ENCODE measurements at places on chromosomes 12 and 14. TPM values are rescaled to one million over a fixed set of nuclear protein-coding genes. Genes with fewer than 3 reads are reported as not detected.

The TRHDE gene
- 0.05 TPM for total RNA-seq

The OTX2 gene
- total RNA-seq: not detected

GRCh38 chr14:58749066-58749669 is 111.4 kb downstream of the DACT1 start:
- DNase-seq: peak; percentile 95

The SOS2 gene
- 12.8 TPM for total RNA-seq

The KITLG gene
- 5.0 TPM for total RNA-seq

The SCNN1A gene
- total RNA-seq: 2.9 TPM

DNA sequence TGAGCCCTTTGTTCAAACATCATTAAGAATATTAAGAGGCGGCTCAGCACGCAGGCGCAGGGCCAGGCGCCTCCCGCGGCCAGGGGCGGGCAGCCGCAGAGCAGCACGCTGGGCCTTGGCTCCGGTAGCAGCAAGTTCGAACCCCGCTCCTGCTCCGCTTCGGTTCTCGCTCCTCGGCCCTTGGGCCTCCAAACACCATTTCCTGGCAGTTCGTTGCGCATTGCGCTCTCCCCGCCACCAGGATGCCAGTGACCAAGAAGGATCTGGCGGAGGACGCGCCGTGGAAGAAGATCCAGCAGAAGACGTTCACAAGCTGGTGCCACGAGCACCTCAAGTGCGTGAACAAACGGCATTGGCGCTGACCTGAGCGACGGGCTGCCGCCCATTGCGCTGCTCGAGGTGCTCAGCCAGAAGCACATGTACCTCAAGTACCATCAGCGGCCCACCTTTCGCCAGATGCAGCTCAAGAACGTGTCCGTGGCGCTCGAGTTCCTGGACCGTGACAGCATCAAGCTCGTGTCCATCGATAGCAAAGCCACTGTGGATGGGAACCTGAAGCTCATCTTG is 6.9 kb upstream of the ACVRL1 start:
- no peak for DNase-seq

The PLEKHG7 gene
- total RNA-seq: not detected

DNA sequence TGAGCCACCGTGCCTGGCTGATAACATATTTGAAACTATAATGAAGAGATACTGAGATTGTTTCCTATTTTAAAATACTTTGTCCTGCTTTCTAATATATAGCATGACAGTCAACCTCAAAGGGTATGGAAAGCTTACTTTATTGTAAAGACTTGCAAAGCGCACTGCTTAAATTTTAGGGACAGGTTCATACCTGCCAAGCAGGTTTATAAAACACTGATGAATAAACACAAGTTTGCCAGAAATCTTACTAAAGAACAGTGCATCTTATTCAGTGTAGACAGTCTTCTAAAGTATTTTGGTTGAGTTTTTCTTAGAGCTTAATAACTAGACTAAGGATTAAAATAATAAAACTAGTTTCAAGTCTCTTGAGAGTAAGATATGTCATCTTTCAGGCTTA is 4.8 kb downstream of the C12orf71 start:
- DNase-seq: no peak

The LRP6 gene
- 8.3 TPM for total RNA-seq

The SMCO3 gene
- not detected for total RNA-seq

The DYRK2 gene
- 17.3 TPM for total RNA-seq

DNA sequence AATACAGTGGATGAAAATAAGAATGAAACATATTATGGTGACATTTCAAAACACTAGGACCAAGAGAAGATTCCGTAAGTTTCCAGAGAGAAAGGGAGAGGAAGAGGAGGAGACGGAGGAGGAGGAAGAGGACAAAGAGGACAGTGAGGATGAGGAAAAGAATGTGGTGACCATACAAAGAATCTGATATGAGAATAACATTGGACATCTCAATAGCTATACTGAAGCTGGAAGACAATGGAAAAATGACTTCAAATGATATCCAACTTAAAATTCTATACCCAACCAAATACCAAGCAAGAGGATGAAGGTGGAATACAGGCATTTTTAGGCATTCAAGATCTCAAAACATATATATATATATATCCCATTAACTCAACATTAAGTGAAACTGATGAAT is 173.4 kb downstream of the PAWR start:
- no peak for DNase-seq

The RNU4-1 gene
- under 0.01 TPM for total RNA-seq

The CPNE8 gene
- total RNA-seq: 0.09 TPM

- no peak for DNase-seq
Observed at GRCh38 chr12:83158613-83159207, 472.0 kb downstream of the TMTC2 start.

DNA sequence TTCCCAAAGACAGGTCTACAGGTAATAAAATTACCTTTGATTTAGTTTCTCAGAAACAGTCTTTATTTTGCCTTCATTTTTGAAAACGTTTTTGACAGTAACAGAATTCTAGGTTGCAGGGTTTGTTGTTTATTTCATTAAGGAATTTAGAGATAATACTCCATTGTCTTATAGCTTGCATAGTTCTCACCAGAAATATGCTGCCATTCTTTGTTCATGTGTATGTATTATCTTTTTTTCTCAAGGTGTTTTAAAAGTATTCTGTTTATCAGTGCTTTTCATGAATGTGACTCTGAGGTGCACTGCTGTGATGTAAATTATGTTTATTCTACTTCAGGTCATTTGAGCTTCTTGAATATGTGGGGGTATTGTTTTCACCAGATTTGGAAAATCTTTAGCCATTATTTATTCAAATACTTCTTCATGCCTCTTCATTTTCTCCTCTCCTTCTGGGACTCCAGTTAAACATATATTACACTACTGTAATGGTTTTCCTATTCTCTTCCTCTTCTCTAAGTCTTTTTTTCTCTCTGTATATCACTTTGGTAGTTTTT is 32.7 kb downstream of the ZNF605 start:
- no peak for DNase-seq

DNA sequence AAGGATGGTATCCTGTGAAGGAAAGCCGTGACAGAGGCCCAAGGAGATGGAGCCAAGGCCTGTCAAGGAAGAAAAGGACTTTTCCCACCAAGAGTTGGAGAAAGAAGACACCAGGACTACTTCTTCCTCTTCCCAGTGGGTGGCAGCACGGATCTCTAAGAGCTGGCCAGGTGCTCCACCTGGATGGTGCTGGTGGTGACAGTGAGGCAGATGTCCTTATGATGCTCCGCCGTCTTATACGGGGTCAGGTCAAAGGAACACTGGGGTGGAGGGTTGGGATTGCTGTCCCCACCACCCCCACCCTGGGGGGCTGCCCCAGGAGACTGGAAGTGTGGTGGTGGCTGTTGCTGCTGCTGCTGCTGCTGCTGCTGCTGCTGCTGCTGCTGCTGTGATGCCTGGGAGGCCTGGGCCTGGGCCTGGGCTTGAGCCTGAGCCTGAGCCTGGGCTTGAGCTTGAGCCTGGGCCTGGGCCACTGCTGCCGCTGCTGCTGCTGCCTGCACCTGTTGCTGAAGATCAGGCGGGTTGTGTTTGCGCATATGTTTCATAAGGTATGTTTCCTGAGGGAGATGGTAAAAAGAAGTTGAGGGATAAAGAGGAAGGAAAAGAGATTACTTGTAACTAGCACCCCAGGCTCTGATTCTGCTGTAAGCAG is 4.8 kb upstream of the ING4 start:
- DNase-seq: no peak

The KCNA5 gene
- total RNA-seq: not detected

The CCDC60 gene
- total RNA-seq: not detected

The LGMN gene
- total RNA-seq: 13.0 TPM

DNA sequence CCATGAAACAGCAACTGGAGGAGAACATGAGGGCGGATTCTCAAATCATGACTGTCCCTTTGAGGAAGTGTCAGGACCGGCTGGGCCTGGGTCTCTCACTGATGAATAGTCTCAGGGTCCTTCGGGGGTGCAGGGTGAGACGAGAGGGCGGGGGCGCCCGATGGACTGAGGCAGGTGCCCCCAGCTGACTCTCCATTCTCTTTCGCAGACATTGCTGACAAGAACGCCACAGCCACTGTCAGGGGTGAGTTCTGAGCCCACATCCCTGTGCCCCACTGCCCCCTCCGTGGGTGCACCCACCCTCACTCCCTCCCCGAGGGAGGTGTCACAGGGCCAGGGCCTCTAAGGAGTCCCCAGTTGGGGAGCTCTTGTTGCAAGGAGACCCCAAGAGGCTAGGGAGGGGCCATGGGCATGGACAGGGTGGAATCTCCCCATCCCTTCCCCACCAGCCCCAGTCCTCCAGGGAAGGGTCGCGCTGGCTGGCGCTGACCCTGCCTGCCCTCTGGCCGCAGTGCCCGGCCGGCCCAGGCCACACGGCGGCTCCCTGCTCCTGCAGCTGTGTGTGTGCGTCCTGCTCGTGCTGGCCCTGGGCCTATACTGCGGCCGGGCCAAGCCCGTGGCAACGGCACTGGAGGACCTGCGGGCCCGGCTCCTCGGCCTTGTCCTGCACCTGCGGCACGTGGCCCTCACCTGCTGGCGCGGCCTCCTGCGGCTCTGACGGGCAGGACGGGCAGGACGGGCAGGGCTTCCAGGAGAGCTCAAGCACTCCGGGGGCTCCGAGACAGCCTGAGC is 8.7 kb downstream of the C14orf180 start:
- no peak for DNase-seq

The ADAM20 gene
- total RNA-seq: 0.14 TPM

DNA sequence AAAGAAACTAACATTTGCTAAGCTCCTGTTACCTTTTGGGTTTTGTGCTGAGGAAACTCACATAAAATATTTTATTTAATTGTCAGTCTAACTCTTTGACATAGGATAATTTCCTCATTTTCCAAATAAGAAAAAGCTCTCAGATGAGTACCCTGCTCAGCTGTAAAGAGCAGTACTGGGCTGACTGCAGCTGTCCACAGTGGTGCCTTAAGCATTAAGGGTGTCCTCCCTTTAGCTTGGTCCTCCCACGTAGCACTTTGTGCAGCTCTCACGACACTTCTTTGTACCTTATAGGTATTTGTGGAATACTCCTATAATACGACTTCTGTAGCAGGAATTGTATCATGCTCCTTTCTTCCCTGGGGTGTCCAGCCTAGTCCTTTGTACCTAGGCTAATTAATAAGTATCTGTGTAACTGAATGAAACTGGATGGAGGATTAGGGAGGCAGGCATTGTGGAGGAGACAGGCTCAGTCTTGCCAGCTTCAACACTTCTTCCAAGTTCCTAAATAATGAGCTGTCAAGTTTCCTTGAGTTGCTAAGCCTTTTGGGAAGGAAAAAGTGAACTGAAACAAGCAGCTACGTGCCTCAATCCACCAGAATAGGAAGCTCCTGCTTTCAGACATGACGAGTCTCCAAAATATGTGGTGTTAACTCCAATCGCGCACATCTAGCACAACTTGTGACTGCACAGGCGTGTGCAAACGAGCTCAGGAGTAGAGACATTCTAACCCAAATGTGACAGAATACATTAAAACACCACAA is 123.0 kb downstream of the SLC38A4 start:
- peak; percentile 4 for DNase-seq

DNA sequence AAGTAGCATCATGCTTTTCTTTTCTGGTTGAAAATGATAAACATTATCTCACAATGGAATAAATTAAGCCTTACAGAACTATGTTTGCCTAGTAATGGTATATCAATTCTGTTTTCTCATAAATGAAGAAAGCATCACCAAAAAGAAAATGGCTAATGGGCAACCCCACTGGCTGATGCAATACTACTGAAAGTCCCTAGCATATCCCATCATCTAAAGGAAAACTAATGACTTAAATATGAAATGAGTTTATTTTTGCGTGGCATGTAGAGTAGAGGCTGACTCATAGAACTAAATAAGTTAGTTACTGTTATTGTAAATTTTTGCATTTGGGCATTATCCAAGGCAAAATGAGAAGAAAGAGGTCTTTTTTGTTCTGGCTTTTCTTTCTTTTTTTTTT is 1156.3 kb upstream of the SEL1L start:
- DNase-seq: no peak

- DNase-seq: no peak
Observed at GRCh38 chr14:22427771-22428231, 161.2 kb downstream of the DAD1 start.

The CLEC2A gene
- total RNA-seq: not detected

DNA sequence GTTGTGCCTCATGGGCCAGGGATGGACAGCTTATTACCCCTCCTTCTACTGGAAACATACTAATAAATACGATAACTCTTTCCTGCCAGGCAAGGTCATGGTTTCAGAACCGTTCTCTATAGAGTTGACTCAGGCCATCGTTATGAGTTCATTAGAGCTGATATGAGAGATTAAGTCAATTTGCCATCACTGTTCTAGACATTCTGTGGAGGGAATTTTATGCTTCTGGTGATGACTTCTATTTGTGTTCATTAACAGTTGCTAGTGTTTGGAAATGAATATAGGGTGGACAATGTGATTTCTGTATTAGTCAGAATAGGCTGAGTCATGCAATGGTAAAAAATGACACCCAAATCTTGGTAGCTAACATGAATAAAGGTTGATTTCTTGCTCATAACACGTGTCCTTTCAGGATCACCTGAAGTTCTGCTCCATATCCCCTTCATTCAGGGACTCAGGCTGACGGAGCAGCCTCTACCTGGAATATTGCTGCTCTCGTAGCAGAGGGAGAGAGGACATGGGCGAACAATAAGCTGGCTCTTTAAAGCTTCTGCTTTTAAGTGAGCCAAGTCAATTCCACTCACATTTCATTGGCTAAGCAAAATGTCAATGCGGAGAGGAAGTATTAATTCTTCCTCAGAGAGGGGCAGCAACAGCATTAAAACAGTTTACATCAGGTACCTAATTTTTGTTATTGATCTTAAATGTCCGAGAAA is 18.5 kb upstream of the TBPL2 start:
- peak; percentile 33 for DNase-seq

- peak; percentile 53 for DNase-seq
Observed at GRCh38 chr14:32623300-32624093, 294.4 kb downstream of the AKAP6 start.

The TAC3 gene
- not detected for total RNA-seq

The TMEM233 gene
- total RNA-seq: not detected

DNA sequence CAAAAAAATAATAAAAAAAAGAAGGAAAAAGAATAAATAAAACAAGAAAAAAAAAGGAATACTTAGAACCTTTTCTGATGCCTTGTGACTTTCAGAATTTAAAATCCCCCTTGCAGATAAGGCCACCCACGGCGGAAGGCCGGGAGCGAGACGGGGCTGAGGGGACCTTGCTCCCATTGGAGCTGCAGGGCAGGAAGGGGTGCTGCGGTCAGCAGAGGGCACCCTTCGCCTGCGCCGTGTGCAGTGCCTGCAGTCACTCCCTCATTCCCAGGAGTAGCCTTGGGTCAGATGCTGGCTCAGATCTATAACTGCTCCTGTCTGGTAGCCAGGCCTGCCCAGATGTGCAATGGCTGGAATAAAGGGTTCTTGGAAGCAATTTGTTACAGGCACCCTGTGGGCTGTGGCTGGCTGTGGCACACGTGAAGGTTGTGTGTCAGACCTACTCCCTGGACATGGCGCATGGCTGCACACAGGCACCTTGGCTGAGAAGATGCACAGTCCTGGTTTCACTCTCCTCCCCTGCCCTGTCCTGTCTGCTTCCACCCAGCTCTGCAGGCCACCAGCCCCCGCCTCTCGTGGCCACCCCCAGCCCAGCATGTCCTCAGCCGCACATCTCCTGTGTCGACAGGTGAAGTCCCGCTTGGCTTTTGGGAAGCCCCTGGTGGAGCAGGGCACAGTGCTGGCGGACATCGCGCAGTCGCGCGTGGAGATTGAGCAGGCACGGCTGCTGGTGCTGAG is 13.4 kb upstream of the ALDH2 start:
- peak; percentile 31 for DNase-seq
